ENCODE measurements at places on chromosomes 4 and X.
A peak's percentile ranks its signal among the peaks of the same experiment; 100 is the strongest.

- DNase-seq: no peak
These were observed 27.2 kb downstream of the LRIT3 start for GRCh38 chr4:109875106-109875505.

GRCh38 chrX:110600745-110601310 is 194.8 kb downstream of the CHRDL1 start:
- no peak for DNase-seq

DNA sequence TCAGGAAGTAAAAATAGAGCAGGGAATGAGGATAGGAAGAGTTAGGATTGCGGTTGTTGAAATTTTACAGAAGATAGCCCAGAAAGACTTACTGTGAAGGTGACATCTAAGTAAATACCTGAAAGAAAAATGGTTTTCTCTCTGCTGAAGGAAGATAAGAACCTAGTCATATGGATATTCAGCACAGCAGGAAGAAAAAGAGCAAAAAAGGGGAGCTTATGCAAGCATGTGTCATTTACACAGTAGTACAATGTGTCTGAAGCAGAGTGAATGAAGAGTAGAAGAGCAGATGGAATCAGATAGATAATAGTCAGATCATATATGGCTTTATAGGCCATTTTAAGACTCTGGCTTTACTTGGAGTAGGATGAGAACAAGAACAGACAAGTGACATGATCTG is 126.9 kb upstream of the TENT5D start:
- DNase-seq: no peak

- DNase-seq: no peak
These were observed 6.4 kb upstream of the ANTXR2 start for GRCh38 chr4:80079255-80079923.

GRCh38 chr4:170025523-170026252 is 507 bp downstream of the MFAP3L start:
- no peak for DNase-seq

- no peak for DNase-seq
These were observed 91.3 kb downstream of the FBXL5 start for GRCh38 chr4:15563871-15564270.

- peak; percentile 3 for DNase-seq
These were observed 100.7 kb upstream of the AMOT start for GRCh38 chrX:112941209-112941837.

DNA sequence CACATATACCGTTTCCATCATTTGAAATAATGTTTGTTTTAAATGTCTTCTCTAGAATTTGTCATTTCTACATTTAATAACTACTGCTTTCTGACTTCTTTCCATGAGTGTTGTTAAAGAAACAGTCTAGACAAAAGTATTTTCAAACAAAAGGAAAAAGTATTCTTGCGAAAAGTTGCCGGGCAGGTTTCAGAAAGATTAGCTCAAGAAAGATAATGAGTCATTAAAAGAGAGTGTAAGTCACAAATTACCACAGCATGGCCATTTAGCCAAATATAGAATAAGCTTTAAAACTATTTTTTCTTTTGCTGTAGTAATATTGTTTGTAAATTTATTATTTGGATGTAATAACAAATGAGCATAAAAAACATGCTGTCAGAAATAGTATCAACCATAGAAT is 493.0 kb downstream of the TLL1 start:
- no peak for DNase-seq

DNA sequence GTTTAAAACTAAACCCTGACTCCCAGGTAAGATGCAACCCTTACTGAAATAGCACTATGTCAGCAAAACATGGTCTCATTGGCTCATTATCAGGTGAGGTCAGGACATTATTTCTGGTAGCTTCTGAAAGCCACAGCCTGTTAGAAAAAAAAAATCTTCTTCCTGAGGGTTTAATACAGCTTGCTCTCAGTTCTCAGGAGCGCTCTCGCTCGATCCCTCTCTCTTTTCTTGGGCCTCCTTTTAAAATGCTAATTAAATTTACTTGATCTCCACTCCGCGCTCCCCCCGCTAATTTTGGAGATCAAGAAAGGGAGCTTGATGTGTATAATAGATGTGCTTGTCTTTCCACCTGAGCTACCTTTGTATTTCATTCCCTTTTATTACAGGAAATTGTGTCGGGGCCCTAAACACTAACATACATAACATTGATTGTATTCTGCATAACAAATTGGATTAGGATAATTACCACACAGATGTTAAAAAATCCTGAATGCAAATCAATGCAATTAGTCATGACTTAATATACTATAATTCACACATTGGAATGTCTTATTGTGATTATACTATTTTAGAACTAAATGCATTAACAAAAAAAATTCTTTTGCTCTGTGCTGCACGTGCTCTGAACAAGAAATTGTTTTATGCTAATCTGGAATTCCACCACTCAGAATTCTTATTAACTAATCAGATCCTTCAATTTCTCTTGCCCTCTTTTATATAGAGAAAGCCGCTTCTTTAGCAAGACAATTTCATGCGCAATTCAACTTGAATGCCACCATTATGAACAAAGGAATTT is 101.6 kb upstream of the TEX13D start:
- DNase-seq: no peak

- DNase-seq: no peak
These were observed 303.1 kb upstream of the GIMD1 start for GRCh38 chr4:106671716-106672115.

DNA sequence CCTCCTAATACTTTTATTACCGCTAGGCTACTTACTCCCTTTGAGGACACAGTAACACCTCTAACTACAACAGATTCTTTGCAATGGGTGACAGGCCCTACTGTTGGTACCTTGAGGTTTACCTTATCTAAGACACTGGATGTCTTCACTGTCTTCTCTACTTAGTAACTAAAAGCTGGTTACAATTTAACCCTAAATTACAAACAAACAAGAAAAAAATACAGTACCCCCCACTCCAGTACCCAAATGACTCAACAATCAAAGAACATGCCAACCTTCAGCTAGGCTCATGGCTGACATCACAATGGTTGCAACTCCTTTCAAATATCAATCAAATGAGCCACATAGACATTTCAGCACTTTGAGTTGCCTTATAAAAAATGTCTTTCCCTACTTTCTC is 198.0 kb downstream of the GUCY2F start:
- no peak for DNase-seq

- DNase-seq: no peak
These were observed 13.6 kb upstream of the SEPTIN6 start for GRCh38 chrX:119706616-119707015.

DNA sequence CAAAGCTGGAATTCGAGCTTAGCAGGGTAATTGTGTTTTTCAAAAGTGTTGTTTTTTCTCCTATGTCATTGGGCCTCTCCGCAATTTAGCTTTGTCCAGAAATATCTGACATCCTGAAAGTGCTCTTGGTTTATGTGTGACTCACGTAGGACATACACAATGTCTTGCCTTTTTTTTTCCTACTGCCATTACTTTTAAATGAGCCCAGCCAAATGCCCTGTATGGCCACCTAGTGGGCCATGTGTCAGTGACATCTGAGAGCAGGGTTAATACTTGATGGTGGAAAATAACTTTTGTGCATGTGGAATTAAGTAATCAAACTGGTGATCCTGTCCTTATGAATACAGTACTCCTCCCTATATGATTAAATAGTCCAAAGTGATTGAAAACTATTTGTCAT is 1411.1 kb upstream of the TENM3 start:
- no peak for DNase-seq

GRCh38 chrX:118727686-118728339 is 407 bp downstream of the IL13RA1 start:
- DNase-seq: no peak

DNA sequence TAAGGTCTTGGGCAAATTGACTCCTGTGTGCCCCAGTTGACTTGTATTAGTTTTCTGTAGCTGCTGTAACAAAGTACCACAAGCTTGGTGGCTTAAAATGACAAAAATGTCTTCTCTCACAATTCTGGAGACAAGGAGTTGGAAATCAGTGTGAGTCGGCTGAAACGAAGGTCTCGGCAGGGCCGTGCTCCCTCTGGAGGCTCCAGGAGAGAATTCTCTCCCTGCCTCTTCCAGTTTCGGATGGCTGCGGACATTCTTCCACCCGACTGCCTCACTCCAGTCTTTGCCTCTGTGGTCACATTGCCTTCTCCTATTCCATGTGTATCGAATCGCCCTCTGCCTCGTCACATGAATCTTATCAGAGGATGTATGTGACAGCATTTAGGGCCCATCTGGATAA is 66.0 kb upstream of the PHOX2B start:
- peak; percentile 9 for DNase-seq

- no peak for DNase-seq
These were observed 87.0 kb downstream of the ANXA3 start for GRCh38 chr4:78638337-78639172.

DNA sequence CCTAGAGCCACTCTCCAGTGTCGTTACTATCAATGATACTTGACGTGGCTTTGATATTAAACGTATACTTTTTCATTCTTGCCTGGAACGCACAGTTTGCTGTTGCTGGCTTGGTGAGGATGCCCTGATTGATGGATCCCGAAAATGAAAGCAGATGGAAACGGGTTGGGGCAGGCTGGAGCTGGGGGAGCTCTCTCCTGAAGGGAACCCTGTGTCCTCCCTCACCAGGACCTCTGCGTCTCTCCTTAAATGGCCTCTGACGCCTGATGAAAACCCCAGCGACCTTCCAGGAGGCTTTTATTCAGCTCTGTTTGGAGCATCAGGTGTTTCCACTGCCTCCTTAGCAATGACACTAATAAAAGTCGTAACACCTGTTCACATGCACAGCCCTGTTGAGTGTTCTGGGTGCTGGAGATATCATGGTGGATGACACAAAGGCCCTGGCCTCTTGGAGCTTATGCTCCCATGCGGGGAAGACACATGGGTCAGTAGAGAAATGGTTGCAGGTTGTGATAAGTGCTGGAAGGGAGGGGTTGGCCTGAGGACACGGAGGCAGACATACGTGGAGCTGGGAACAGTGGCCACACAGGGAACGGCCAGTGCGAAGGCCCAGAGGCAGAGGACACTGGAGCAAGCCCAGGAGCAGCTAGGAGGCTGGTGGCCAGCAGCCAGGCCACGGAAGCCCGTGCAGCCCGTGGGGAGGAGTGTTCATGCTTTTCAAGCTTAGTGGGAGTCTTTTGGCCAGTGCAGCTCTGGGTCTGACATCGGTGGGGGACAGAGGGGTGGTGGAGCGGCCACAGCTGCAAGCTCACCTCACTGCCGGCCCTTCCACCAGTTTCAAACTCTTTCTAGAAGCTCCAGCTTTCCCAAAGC is 7.5 kb downstream of the MSANTD1 start:
- no peak for DNase-seq
